ENCODE measurements at places on chromosomes 4 and X. TPM values are rescaled to one million over a fixed set of nuclear protein-coding genes. Genes with fewer than 3 reads are reported as not detected.
A peak's percentile ranks its signal among the peaks of the same experiment; 100 is the strongest.

The SSX3 gene
- total RNA-seq, result not detected

The RGN gene
- total RNA-seq, result 0.26 TPM

The PPAT gene
- total RNA-seq, result 33.2 TPM

The TNIP3 gene
- not detected for total RNA-seq

The HMGN5 gene
- total RNA-seq, result 0.38 TPM

- DNase-seq, result peak; percentile 59
Observed at GRCh38 chr4:33696041-33696440, 2548.3 kb downstream of the ARAP2 start.

DNA sequence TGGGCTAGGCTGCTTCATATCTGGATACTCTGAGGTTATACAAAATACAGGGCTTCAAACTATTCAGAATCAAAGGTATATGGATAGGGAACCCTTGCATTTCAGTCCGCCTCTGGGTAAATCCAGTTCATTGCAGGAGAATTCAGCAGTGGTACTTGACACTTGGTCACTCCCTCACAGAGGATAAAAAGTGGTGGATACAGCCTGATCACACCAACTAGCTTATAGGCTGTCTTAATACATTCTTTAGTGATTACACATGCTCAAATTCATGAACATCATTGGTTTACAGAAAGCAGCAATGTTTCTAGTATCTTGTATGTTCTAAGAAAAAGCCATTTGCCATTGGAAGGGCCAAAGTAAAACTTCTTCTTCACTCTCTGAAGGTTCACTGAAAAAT, 104.8 kb upstream of the PDE5A start:
- peak; percentile 14 for DNase-seq

DNA sequence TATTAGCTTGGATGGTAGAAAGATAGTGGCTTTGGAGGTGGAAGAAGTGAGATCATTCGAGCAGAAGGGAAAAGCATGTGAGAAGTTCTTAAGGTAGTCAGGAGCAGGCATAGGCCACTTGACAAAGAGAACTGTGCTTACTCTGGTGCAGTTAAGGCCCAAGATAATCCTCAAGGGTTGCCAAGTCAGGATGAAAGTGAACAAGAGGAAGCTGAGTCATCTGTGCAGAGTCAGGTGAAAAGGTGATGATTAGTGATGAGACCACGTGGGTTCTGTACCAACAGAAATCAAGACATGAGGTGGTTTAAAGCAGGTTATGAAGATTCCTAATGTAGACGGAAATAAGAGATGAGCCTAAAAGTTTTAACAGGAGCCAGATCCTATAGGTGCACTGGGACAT, 369.8 kb downstream of the DTHD1 start:
- peak; percentile 86 for DNase-seq

DNA sequence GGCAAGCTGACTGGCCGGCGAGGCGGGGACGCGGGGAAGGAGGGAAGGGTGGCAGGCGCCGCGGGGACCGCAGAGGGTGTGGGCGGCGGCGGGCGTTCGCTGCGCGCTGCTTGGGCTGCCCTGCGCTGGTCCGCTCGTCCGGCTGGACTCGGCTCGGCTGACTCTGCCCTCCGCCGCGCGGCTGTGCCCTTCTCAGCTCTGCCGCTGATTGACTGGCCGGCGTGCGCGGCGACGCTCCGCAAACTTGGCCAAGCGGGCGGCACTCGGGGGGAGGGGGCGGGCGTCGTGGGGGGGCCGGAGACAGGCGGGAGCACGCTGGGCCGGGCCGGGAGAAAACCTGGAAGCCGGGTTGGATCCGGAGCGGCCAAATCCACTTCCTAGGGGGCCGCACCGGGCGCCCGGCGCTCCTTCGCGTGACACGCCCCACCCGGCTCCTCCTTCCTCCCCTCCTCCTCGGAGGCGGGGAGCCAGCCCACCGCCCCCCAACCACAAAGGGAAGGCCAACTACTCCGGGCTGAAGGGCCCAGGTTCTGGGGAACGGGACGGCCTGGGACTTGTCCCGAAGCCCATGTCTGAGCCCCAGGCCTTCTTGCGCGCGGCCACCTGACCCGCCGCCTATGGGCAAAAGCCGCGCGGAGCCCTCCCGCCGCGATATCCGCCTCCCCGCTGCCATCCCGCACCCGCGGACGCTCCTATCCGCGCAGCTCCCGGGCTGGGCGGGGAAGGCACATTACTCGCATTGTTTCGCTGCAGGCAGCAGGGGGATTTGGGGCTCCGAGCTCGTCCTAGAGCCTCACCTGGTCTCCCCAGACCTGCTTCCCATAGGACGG, at the start of gene GPC4:
Gene GPC4 (minus strand): TSS at position 214 of the 830 bp plus-strand sequence. CDS start 524 bp downstream, outside the sequence.
- DNase-seq, result no peak

- DNase-seq, result no peak
Observed at GRCh38 chr4:33448948-33449347, 2728.8 kb downstream of the PCDH7 start.

DNA sequence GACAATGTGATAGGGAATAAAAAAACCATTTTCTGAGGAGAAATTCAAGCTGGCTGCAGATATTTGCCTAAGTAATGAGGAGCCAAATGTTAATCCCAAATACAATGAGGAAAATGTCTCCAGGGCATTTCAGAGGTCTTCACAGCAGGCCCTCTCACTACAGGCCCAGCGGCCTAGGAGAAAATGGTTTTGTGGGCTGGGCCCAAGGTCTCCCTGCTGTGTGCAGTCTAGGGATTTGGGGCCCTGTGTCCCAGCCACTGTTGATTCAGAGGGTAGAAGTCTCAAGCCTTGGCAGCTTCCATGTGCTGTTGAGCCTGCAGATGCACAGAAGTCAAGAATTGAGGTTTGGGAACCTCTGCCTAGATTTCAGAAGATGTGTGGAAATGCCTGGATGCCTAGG, 778.7 kb downstream of the CENPC start:
- no peak for DNase-seq

- DNase-seq, result no peak
Observed at GRCh38 chrX:112687189-112687691, 7.5 kb upstream of the LHFPL1 start.

- no peak for DNase-seq
Observed at GRCh38 chr4:111797455-111798163, 347.6 kb upstream of the FAM241A start.

GRCh38 chr4:23015821-23016220, 323.1 kb downstream of the GBA3 start:
- no peak for DNase-seq

DNA sequence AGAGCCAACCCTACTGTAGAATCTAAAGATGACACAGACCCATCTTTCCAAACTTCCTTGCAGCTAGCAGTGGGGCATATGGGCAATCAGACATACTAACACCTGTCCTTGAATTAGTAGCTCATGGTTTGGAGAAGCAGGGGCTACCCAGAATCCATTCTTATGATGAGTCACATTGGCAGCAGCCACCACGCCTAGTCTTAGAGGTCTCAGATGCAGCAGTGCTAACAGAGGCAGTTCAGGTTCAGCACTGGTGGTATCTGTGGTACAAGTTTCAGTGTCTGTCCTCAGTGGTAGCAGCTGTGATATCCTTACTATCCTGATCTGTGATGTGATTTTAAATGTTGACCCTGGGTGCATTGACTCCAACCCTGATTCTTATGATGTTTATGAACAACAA, 68.1 kb downstream of the FRMPD4 start:
- no peak for DNase-seq

DNA sequence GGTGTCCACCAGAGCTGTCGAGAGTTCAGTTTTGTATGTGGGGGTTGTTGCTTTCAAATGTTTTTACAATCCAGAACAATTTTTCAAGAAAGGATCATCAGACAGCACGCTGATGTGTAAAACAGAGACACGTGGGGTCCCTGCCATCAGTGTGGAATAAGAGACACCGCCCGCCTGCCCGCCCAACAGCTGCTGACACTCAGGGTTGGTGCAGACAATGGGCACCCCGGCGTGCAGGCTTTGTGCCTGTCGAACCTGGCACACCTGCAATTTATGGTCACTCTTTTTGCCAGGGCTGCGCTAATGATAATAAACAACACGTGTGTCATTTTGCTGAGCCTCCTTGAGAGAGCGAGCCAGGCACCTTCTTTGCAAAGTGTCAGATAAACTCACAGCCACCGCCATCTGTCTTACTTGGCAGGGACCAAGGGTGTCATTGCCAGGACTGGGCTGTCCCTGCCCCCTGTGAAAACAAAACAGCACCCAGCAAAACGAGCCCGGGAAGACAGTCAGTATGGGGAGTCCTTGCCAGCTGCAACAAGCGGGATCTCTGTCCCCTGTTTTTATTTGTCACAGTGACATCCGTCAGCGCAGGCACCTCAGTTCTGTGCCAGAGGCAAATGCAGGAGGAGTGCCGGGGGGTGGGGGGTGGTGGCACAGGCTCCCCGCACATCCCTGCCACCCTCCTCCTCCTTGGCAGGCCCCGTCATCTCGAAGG, 69.1 kb downstream of the PSAPL1 start:
- DNase-seq, result no peak

DNA sequence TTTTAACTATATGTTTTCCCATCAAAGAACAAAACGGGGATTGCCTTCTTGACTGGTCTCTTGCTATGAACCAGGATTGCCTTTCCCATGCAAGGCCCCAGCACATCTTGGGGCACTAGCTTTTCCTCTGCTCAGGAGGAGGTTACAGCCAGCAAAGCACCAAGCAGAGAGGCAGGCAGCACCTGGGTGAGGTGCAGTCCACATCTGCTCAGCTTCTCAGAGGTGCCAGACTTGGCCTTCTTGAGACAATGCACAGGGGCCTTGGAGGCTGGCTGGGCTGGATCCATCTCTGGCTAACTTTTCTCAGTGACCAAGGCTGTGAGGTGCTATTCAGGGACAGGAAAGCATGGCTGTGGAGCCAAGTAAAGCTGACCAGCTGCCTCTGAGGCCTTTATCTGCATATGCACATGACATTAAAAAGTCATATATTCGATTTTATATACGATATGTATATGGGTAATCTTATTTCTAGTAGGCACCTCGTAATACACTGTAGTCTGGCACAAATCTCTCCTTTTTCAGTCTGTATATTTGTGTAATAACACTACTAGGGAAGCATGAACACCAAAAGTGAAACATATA, 86.9 kb downstream of the CC2D2A start:
- no peak for DNase-seq

- peak; percentile 35 for DNase-seq
Observed at GRCh38 chr4:38740303-38740702, 42.5 kb downstream of the TLR10 start.

GRCh38 chr4:39124885-39125599, 57.3 kb upstream of the WDR19 start:
- no peak for DNase-seq
